ENCODE measurements at places on chromosomes 4 and X.

DNA sequence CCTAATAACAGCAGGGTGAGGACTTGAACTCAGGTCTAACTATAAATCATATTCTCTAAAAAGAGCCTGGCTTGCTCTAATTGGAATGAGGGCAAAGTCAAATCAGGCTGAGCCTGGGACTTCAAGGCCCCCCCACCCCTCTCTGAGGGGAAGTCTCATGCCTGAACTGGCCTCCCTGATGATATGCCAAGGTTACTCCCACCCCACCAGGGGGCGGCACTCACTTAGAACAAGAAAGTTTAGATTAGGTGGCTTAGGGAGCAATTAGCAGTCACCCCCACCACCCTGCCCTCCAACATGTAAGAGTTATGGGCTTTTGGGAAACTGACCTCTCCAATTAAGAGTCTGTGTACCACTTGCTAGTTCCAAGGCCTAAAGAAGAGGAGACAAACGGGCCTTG lies 2.7 kb downstream of the FOXO4 start:
- peak; percentile 83 for DNase-seq

- DNase-seq, result no peak
Observed at GRCh38 chrX:19030805-19031204, 46.9 kb upstream of the PHKA2 start.

- DNase-seq, result no peak
Observed at GRCh38 chr4:107658400-107659336, 61.4 kb downstream of the PAPSS1 start.

DNA sequence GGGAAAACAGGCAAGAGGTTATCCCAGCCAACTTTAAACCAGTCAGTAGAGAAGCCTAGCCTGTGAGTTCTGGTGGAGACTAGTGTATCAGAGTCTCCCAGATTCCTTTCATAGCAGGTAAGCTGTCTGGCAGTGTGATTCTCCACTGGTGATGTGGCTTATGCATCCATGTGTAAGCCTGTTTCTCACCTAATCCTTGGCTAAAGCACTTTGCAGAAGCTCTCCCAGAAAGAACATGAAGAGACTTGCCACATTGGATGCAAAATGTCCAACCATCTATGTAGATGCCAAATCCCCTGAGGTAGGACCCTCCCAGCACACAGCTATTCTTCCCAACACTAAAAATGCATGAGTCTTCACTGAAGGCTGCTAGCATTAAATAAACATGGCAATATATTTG lies 111.7 kb downstream of the CHRNA9 start:
- DNase-seq, result no peak

GRCh38 chrX:70434352-70434866 lies 10.2 kb upstream of the DLG3 start:
- peak; percentile 82 for DNase-seq

DNA sequence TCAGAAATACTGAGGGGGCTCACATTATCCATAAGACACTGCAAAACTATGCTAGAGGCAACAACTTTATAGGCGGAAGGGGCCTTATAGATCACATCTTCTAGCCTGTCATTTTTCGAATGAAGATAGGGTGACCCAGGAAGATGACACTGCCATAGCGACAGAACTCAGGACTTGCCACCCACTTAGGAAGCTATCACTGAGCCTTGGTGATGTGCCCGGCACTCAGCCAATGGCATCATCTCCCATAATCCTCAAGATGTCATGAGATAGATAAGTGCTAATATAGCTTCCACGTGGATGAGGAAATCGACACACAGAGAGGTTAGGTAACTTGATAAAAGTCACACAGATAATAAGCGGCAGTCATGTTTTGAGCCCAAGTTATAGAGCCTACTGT lies 346.6 kb downstream of the DHX15 start:
- no peak for DNase-seq

DNA sequence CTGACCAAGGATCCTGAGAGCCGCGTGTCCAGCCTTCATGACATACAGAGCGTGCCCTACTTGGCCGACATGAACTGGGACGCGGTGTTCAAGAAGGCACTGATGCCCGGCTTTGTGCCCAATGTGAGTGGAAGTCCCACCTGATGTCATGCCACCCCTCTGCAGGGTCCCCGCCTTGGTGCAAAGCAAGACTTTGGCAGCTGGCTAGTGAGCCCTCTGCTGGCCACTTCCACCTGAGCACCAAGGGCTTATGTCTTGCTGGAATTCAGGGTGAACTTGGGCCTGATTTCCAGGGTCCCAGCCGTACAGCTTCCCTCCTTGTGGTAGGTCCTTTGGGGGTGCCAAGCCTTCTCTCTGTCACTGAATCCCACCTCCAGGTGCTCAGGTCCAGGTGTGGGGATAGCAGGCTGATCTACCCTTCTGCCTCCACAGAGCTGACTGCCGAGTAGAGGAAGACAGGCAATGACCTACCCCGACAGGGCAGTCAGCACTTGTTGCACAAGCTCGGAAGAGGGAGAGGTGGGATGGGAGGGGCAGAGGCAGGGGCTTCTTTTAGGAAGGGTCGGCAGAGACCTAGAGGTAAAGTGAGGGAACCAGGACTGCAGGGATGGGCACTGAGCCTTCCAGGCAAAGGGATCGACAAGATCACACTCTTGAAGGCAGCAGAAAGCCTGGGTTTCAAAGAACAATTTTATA lies 248.1 kb downstream of the EVC2 start:
- DNase-seq, result peak; percentile 35

- no peak for DNase-seq
Observed at GRCh38 chr4:118825799-118826198, 10.1 kb downstream of the SEC24D start.

DNA sequence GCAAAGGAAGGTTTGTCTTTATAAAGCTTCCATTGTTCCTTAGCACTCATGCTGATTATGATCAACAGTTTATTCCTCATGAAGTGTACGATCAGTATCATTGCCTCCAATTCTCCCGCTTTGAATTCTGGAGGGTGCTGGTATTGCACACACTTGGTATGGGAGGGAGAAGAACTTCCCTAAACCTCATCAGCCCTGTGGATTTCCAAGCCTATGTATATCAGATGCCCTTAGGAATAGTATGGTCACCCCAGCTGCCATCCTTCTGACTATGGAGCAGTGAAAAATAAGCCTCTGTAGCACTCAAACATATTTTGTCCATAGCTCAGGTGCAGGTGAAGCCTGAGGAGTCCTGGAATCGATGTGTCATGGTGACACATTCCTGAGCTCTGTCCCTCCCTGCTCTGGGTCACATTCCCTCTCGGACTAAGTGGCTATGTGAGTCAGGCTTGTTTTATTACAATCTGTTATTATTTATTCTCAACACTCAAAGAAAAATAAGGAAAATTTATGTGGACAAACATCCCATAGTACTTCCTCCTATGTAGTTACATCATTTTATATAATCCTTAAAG lies 2.0 kb upstream of the ZDHHC9 start:
- DNase-seq, result no peak

DNA sequence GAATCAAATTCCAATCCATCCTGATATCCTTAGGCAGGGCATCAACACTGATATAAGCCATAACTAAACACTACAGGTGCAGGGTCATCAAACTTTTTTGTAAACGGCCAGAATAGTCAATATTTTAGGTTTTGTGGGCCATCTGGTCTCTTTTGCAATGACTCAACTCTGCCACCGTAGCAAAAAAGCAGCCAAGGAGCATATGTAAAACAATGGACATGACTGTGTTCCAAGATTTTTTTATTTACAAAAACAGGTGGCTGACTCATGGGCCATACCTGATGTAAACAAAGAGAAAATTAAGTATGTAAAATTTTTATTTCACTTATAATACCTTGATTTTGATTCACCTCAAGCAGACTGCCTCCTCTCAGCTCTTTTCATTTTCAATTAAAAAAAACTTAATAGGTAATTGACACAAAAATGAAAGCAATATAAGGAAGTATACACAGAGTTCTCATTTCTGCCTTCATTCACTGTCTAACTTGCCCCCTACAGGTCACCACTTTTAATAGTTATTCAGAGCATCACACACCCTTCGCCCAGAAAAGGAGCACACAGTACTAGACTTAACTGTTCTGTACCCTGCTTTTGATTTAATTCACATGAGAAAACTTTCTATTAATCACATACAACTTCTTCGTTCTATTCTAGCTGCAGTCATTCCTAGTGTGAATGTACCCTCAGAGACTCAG lies 35.3 kb upstream of the GPM6B start:
- no peak for DNase-seq

DNA sequence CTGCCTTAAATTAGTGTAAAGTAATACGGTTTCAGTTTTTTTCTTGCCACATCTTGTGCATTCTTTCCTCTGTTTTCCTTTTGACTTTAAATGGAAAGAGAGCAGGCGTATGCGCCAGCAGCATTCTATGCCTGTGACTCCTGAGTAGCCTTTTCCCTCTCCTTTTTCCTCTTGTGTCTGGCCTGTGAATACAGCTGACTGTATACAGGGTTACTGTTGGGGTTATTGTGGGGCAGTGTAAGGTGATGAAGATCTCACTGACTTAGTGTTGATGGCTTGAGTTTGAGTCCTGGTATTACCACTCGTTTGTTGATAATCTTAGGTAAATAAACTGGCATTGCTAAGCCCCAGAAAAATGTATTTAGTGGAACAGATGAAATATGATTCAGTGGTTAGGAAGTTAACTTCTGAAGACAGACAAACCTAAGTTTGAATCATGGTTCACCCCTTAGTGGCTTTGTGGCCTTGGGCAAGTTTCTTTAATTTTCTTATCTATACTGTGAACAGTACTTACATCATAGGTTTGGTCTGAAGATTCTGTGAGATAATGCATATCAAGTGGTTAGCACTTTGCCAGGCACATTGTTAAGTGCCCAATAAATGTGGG lies 105.1 kb downstream of the FNIP2 start:
- no peak for DNase-seq

DNA sequence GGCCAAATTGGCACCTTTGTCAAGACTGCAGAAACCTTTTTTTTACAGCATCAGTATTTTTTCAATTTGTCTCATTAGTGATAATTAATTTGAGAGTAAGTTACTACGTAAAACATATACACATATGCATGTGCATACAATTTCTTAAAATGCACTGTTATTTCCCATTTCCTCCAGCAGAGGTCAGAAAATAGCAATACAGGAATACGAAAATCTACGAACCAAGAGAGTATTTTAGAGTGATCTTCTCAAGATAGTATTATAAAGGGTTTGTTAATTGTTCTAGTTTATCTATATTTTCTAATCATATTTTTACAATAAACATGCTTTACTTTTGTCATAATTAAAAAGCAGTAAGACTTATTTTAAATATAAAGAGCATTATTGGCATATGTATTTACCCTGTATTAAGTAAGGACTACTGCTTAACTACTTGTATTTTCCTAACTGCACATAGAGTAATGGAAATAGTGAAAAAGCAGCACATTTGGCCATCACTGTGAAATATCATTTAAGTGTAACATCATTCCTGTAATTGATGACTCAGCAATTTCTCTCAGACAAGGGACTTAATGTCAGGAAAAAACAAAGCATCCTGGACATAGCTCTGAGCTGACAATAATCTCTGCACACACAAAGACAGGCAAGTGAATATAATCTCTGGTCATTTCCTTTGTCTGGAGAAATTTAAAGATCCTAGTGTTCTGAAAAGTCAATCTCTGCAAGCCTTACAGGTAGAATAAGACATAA lies 45.6 kb downstream of the MAOB start:
- no peak for DNase-seq

Data from activated CD4-positive, alpha-beta T cell treated with anti-CD3 and anti-CD28 coated beads for 36 hours (primary cell).